ENCODE measurements at places on chromosomes 7 and 10.

GRCh38 chr10:22340329-22341189 is 4.7 kb upstream of the SPAG6 start:
- no peak for DNase-seq

- peak; percentile 64 for DNase-seq
Observed at GRCh38 chr10:48287417-48288391, 13.2 kb upstream of the FRMPD2 start.

GRCh38 chr10:5373307-5373706 is 8.5 kb downstream of the UCN3 start:
- no peak for DNase-seq

DNA sequence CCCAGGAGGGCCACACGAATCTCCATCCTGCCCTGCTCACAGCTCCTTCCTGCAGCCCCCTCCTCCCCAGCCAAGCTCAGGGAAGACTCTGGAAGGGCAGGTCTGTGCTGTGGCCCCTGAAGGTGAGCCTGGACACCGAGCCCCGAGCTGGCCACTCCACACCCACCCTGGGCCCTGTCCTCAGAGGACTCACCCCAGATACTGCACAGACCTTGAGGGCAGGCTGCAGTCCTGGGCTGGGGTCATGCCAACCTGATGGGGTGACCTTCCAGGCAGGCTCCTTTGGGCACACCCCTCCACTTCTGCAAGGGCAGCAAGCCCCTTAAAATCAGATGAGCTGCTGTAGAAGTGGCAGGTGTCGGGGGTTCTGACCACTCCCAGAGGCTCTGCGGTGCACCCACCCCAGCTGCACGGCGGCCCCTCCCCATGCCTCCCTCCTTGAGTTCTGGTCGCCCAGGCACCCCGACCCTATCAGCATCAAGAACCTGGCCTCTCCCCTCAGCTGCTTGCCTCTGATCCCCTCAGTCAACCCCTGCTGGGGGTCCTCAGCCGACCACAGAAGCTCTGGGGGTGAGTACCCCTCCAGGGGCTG is 24.3 kb downstream of the YKT6 start:
- no peak for DNase-seq

GRCh38 chr7:101764221-101764620 is 53.2 kb upstream of the CUX1 start:
- DNase-seq = peak; percentile 36

- no peak for DNase-seq
Observed at GRCh38 chr7:36153571-36154097, 580 bp downstream of the EEPD1 start.

GRCh38 chr7:30924624-30925023 is 13.0 kb downstream of the AQP1 start:
- no peak for DNase-seq

DNA sequence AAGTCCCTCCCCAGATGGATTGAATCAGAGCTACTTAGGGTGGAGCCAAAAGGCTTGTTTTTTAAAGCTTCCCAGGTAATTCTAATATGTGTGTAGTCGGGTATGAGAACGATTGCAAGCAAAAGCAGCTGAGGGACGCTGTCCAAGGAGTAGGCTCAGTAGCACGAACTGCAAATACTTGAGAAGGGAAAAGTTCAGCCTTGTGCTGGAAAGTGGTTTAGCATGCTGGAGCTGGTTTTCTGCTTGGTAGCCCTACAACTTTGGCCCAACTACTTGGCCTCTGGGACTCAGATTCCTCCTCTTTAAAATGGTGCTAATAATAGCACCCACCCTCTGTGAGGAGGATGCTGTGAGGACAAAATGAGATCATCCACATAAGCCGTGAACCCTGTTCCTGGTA is 76.2 kb downstream of the AHR start:
- DNase-seq = no peak

DNA sequence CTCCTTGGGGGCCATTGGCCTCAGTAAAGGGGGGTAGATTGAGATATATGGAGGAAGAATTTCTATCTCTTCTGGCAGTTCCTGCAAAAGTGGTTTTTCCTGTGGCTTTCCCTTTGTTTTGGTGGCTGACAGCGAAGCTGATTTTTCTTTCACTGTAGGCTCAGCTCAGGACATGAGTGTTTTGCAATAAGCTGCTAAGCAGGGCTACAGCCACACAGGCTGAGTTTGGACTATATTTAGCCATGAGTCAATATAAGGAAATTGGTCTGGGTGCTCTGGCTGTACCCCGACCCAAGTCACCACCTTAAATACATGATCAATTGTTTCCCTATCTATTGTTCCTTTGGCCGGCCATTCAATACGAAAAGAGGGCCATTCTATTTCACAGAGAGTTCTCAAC is 212.7 kb upstream of the KCND2 start:
- no peak for DNase-seq

GRCh38 chr10:28391283-28391682 is 88.4 kb upstream of the MPP7 start:
- DNase-seq = no peak

- no peak for DNase-seq
Observed at GRCh38 chr10:110105873-110106272, 98.1 kb downstream of the ADD3 start.

GRCh38 chr10:33749790-33750189 is 415.3 kb upstream of the NRP1 start:
- no peak for DNase-seq

- no peak for DNase-seq
Observed at GRCh38 chr10:28678687-28679457, 1.6 kb downstream of the BAMBI start.

- no peak for DNase-seq
Observed at GRCh38 chr10:75181073-75181472, 29.5 kb upstream of the VDAC2 start.

DNA sequence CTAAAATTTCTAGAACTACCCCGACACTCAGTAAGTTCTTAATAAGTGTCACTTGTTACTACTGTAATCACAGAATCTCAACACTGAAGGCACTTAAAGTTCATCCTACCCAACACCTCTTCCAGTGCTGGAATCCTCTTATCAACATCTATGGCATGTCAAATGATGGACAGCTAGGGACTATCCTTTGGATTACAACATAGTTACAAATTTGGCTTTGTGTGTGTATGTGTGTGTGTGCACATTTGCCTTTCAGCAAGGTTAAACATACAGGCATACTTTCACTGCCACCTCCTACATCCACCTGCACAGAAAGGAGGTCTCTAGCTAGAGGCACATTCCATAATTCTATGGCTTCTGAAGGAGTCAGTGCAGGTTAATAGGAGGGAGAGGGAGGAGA is 25.8 kb downstream of the PTTG1IP2 start:
- DNase-seq = no peak

DNA sequence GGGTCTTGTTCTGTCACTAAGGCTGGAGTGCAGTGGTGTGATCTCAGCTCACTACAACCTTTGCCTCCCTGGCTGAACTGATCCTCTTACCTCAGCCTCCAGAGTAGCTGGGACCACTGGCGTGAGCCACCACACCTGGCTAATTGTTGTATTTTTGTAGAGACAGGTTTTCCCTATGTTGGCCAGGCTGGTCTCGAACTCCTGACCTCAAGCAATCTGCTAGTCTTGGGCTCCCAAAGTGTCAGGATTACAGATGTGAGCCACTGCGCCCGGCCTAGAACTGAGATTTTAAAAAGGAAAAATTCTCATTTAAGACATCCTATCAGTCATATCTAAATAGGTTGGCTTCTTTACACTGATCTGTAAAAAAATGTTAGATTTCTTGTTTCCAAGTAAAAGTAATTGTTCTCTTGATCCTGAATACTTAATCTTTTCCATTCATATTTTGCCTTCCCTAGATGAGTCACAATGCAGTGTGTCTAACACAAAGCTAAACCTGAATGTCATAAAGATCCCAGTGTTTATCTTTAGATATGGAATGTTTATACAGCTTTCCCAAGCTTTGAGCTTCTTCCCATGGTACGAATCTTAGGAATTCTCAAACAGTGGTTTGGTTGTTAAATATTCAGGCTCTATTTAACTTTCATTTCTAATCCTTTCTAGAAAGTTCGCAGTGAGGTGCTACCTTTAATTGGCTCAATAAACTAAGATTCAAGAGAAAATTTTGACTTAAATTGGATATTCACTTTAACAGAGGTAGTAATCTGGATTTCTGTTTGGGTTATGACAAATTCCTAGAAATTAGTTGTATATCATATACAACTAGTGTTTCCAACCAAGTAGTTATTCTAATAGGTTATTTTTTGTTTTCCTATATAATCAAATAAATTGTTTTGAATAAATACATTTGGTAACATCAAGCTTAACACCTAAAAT is 12.1 kb upstream of the LAMB1 start:
- no peak for DNase-seq

DNA sequence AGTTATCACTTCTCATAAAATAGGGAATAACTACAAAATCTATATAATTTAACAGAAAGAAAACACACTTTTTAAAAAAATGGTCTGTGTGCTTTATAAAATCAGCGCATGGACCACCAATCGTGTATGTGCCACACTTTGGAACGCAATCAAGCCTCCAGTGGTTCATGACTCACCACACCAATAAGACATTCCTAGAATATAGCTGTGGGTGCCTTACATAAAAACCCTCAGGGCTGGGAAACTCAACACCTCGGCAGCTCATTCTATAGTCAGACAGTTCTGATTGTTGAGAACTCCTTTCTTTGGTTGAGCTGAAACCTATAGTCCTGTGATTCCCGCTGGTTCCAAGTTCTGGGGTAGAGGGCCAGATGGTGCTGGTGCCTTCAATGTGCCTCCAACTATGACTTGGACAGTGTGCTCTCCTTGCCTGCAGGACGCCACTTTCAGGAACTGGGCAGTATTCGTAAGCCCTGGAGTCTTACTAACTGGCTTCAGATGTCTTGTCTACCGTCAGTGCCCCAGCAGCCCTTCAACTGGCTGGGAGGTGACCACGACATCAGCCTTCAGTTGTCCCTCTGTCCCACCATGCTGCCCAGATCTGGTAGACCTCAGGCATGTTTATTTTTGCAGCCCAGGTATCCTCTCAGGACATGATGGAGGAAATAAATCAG is 135.7 kb upstream of the GDF10 start:
- no peak for DNase-seq

- DNase-seq = no peak
Observed at GRCh38 chr10:5079836-5080235, 14.4 kb upstream of the AKR1C3 start.
